ENCODE measurements at places on chromosomes 1 and 21.
A peak's percentile ranks its signal among the peaks of the same experiment; 100 is the strongest.

DNA sequence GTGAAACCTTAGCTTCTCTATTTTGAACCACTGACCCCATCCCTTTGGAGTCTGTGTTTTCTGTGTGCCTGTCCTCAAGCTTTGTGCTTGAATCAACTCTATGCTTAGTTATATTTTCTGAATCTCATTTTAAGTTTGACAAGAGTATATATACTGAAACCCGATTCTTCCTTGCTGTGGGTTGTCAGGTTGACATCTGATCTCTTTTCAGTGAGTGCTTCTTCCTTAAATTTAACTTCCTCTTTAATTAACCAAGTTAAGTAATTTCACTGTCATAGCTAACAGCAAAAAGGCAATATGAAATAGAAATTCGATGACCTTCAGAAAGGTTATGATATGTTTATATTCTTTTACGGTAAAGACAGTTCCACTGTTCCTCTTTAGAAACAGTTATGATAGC lies 69.4 kb downstream of the C1orf21 start:
- no peak for DNase-seq

DNA sequence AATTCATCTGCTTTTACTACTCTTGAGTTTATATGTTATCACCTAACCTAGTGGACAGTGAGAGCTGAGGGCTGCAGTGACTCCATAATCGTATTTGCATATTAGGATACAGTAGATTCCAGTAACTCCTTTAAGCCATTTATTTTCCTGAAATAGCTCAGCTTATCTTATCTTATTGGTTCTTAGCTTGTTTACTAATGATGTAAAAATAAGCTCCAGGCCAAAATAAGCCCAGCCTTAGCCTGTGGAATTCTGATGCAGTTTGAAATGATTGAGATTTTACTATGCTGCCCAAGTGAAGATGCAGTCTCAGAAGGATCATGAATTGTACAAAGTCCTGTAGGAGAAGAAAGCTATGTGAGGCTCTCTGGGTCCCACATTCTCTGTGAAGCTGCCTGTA lies 18.1 kb downstream of the ATP1A1 start:
- DNase-seq = no peak

- DNase-seq = no peak
Measured at GRCh38 chr1:165764277-165764676, 4.4 kb downstream of the TMCO1 start.

DNA sequence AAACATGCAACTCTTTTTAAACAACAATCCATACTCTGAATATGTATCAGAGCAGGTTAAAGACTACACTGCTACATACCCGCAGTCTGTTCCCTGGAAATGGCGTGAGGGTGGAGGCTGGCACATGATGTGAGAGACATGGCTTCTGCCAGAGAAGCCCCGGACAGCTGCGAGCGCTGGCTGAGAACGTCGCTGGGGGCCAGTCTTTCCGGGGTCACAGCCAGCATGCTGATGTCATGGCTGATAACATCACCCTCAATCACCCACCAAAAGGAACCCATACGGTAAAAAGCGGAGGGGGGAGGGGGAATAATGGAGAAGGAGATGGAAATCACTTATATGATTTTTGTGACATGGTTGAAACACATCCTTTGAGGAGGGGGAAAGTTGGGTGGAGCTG lies 29.1 kb downstream of the C1orf198 start:
- no peak for DNase-seq

DNA sequence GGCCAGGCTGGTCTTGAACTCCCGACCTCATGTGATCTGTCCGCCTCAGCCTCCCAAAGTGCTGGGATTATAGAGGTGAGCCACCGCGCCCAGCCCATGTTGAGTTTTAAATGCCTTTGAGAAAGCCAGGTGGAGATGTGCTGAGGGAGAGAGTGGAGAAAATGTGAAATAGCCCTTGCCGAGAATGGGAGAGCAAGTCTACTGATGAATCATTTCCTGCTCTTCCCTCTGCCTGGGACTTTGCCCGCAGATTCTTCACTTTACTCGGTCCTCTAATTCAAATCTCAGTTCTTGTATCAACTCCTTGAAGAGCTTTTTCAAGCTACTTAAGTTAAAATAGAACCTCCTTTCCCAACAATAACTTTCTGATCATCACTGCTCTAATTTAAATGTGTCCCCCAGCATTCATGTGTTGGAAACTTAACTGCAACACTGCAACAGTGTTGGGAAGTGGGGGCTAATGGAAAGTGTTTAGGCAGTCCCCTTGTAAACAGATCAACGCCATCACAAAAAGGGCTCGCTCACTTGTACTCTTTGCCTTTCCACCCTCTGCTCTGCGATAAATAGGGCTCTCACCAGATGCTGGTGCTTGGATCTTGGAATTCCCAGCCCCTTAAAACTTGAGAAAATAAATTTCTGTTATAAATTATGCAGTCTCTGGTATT lies 27.8 kb downstream of the OSBPL9 start:
- peak; percentile 85 for DNase-seq

GRCh38 chr1:45381243-45381642 lies 41.0 kb upstream of the MUTYH start:
- no peak for DNase-seq

DNA sequence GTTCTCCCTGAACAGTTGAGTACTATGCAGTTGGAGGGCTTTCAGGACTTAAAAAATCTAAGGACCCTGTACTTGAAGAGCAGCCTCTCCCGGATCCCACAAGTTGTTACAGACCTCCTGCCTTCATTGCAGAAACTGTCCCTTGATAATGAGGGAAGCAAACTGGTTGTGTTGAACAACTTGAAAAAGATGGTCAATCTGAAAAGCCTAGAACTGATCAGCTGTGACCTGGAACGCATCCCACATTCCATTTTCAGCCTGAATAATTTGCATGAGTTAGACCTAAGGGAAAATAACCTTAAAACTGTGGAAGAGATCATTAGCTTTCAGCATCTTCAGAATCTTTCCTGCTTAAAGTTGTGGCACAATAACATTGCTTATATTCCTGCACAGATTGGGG lies 48.7 kb upstream of the LRRC8C start:
- DNase-seq = no peak

GRCh38 chr1:190615818-190616217 lies 138.2 kb upstream of the BRINP3 start:
- DNase-seq = no peak

DNA sequence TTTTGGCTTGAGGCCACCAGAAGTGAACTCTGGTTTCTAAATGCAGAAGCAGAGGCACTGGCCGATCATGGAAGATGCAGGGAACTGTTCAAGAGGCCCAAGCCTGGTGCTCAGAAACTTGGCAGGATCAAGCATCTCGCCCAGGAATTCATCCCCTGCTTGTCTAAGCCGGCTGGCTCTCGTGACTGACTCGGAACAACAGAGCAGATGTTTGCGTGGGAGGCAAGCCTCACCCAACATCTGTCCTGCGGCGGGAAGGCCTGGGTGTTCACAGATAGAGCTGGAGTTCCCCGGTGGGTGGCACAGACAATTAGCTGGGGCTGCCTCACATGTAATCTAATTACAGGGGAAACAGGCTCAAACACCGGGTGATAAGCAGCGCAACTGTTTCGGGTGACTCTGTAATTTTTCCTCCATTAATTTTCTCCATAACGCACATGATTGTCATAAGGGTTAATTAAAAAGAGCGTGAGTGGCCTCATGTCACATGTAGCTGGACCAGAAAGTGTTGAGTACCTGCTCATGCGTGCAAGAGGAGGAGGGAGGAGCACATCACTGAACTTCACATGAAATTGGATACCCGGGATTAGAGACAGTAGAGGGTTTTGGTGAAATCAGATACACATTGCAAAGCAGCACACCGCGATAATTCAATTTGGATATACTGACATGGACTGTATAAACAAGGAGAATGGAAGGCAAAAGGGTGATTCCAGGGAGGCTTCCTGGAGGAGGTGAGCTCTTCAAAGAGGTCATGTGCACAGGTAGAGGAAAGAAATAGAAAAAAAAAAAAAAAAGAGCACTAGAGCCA lies 180.0 kb downstream of the ETS2 start:
- peak; percentile 97 for DNase-seq

DNA sequence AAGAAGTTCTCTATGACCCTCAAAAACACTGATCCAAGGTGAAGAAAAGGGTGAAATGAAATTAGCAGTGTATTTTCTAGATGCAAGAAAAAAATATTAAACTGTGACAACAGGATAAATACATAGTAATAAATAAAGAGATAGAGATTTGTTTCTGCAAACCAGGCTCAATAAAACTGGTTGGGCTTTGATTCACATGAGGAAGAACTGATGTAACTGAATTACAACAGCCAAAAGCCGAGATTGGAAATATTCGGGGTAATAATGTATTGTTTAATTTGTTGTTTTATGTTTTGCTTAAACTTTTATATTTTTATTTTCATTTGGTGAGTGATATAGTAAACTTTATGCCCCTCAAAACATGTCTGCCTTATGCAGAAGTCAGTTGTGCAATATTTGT lies 285.0 kb downstream of the BRINP3 start:
- no peak for DNase-seq

DNA sequence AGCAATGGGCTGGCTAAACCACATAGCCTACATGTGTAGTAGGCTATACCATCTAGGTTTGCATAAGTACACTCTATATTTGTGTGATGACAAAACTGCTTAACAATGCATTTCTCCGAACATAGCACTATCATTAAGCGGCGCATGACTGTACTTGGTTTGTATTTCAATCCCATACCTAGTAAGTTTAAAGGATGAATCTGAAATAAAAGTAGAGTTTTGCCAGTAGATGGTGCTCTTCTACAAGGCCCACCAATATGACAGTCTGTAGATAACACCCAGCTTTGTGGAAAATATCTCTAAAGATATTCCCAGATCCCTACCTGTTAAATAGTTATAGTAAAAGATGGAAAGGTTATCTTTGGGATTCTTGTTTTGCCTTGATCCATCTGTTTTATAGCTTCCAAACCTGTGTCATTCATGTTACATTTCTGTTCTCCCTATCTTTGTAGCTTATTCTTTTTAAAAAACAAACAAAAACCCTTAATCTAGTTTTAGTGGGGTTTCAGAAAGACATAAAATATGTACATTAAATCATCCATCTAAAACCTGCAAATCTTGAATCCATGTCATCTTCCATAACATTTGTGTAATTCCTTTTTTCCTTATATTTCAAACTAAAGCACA lies 33.9 kb upstream of the ASPM start:
- peak; percentile 16 for DNase-seq

DNA sequence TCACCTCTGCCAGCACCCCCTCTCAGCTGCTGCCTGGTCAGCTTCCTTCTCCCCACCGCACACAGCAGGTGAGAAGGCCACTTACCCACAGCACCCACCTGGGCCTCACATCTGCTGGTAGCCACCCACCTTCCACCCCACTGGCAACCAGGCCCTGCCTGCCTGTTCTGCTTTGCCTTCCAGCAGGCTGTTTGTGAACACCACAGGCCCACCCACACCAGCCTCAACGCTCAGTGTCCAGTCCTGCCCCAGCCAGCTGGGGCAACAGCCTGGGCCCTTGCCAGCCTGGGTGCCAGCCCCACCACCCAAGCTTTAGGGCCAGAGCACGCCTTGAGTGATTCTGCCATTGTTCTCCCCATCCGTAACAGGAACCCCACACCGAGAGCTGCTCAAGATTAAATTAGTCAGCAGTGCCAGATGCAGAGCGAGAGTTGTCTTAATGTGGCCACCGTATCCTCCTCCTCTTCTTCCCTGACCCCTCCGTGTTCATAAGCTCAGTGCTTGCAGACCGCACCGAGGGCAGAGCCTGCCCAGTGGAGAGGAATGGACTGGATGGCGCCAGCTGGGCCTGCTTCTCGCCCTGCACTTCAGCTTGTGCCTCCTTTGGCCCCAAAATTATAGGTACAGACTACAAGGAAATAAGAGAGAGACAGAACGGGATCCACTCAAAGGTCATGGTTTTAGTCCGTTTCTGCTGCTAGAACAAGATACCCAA lies 120.3 kb upstream of the COL6A1 start:
- DNase-seq = no peak

DNA sequence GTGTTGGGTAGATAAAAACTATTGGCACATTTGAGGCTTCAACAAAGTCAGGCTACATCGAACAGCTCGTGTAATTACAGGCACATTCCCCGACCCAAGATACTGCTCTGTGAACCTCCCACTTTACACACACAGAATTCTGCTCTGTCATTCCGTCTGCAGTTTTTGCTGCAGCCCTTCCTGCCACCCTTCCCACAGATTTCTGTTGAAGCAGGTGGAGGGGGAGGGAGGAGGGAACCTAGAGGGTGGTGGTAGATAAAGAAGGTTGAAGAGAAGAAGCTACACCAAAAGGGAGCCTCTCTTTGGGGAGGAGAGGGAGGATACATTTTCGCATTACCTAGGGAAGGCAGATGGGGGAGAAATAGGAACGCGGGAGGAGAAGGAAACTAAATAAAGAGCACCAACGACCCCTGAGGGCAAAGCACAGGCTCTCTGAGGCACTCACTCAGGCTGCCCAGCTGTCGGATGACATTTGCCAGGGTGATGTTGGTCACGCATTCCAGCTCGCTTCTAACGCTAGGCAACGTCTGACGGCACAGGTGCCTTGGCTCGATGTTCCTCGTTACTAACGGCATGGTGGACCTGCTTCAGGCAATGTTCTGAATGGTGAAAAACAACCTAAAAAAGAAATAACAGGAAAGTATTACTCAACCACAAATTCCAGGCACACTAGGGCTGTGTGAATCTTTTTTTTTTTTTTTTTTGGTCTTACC lies 36.0 kb downstream of the GPR3 start:
- no peak for DNase-seq

DNA sequence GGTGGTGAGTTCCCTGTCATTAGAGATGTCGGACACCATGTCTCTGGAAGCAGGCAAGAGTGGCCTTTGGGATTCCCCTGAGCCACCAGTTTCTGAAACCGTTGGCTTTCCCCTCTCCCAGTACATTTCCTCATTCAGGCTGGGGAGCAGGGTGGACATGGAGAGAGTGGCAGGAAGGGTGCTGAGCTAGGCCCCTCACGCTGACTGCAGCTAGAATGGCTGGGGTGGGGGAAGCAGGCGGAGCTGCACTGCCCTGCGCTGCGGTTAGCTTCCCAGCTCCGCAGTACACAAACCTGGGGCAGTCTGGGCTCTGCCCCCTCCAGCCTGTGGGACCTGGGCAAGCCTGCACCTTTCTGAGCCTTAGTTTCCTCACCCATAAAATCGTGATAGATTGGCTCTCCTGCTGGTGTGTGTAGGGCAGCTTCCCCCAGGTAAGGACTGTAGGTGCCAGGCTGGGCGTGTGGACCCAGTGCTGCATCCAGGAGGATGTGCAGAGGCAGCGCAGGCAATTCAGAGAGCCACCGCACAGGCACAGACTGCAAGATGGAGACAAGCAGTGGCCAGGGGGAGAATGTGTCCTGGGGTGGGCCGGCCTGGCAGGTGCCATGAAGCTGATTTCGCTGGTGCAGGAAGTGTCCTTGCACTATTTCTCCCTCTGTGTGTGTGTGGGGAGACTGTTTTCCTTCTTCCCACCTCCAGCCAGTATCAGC lies 3.0 kb downstream of the PLA2G2F start:
- no peak for DNase-seq

GRCh38 chr1:225450491-225451191 lies 22.8 kb upstream of the LBR start:
- no peak for DNase-seq

DNA sequence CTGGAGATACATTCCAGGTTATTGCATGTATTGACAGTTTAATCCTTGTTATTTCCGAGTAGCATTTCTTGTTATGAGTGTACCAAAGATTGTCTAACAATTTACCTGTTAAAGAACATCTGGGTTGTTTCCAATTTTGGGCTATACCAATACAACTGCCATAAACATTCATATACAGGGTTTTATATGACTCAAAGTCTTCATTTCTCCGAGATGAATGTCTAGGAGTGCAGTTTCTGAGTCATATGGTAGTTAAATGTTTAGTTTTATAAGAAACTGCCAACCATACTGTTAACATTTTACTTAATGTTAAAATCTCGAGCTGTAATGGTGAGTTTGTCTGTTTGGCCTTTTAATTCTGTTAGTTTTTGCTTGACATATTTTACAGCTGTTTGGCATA lies 10.0 kb downstream of the RAB4A start:
- DNase-seq = no peak

Data from Daoy (cell line).